GM12865 (cell line): ENCODE measurements at places on chromosomes 1 and 21.

DNA sequence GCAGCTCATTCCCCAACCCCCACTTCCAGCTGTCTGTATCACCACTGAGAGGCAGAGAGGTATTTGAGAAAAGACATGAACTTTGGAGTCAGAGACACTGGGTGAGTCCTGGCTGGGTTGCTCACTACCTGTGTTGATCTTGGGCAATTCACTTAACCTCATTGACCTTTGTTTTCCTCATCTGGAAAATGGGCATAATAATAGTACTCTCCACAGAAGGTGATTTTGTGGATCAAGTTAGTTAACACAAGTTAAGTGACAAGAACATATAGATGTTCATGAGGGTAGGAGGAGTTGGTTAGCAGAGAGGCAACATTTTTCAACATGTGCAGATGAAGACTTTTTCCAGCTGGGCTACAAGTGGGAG lies 17.1 kb upstream of the ETV3L start:
- no peak for DNase-seq

- no peak for DNase-seq
Observed at GRCh38 chr1:51631747-51632146, 14.9 kb downstream of the OSBPL9 start.

DNA sequence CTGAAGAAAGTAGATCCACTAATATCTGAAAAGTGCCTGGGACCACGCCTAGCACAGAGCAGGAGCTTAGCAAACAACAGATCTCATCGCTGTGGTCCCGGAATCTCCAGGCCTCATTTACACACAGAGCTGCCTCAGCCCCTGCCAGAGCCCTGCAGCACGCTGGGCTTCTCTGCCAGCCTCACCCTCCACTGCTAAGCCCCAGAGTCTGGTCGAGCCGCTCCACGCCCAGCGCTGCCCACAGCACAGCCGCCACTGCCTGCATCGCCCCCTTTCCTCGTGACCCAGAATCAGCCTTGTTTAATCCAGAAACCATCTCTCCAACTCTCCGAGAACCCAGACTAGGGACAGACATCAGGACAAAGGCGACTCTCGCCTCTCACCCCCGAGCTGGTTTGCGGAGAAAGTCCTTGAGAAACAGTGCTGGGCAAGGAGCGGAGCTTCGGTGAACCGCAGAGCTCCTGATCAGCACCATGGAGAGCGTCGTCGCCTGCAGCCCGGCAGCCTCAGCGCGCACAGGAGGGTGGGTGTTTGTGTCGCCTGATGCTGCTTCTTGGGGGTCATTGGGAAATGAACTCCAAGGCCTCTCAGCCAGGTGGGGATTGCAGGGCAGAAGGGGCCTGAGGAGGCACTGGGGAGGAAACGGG lies 145.1 kb downstream of the NPHP4 start:
- peak; percentile 10 for DNase-seq

GRCh38 chr1:103911450-103911849 lies 161.8 kb downstream of the AMY1C start:
- no peak for DNase-seq

- DNase-seq: no peak
Observed at GRCh38 chr1:2356401-2356800, 35.0 kb downstream of the MORN1 start.

DNA sequence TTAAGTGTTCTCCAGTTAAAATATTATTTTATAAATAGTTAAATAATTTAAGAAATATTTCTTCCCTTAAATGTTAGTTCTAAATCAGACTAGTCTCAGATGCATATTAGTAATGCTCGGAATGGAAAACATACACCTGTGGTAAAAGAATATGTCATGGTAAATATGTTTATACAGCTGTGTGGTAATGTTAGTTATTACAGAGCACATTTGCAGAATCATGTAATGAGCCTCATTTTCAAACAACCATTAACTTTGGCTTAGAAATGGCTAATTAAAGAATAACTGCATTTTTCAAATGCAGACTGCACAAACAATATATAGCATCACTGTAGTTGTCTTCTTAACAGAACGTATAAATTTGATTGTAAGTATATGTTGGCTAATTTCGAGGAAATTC lies 90.3 kb downstream of the DISP1 start:
- no peak for DNase-seq

DNA sequence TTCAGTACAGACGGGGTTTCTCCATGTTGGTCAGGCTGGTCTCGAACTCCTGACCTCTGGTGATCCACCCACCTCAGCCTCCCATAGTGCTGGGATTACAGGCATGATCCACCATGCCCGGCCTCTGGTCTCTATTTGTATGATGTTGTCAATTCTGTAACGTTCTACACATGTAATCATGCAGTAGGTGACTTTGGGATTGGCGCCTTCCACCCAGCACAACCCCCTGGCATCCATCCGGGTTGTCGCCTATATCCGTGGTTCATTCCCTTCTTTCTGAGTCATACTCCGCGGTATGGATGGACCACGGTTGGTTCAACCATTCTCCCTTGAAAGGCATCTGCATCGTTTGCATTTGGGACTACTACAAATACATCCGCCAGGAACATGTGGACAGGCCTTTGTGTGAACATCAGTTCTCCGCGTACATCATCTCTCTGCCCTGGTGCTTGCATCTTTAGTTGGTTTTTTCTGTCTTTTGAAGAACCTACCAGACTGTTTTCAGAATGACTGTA lies 72.1 kb downstream of the PDE9A start:
- DNase-seq: no peak

DNA sequence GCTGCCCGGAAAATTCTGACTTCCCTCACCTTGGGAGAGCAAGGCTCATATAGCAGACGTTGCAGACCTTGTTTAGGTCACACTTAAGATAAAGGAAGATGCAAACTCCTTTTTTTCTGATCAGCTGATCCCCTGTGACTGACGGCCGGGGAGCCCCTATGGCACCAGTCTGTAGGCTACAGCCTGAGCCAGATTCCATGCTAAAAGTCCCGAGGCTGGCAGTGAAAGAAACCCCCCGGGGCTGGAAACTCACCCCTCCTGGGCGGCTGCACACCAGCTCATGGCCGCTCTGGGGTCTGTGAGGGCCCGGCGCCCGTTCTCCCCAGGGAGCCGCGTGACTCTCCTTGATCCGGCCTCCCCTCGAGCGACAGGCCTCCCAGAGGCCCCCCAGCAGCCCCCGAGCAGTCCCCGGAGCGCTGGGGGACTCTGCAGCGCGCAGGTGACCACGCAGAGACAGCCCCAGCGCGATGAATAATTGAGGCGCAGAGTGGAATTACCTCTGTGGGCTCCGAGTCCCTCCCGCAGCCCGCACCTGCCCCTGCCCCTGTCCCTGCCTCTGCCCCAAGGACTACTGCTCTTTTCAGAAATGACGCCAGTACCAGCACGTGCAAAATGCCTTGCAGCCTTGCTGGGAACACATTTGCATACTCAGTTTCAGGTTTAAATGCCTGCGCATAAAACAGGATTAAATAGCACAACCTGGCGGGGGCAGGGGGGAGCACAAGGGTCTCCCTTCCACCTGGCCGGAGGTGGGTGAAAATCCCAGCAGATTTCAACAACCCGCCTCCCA lies 62.6 kb upstream of the CLDN14 start:
- peak; percentile 94 for DNase-seq

GRCh38 chr1:54376430-54377039 lies 29.7 kb downstream of the SSBP3 start:
- peak; percentile 97 for DNase-seq

GRCh38 chr21:16590641-16591292 lies 861.0 kb downstream of the USP25 start:
- DNase-seq: no peak

- no peak for DNase-seq
Observed at GRCh38 chr21:37273440-37273839, 6.3 kb upstream of the VPS26C start.

DNA sequence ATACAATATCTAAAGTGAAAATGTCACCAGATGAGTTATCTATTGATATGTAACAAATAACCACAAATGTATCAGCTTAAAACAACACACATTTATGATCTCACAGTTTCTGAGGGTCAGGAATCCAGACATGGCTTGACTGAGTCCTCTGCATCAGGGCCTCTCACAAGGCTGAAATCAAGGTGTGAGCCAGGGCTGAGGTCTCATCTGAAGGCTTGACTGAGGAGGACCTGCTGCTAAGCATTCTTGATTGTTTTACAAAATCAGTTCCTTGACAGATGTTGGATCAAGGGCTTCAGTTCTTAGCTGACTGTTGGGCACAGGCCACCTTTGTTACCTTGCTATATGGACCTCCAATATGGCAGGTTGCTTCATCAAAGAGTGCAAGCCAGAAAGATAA lies 483.7 kb downstream of the CAMTA1 start:
- no peak for DNase-seq

GRCh38 chr1:93844262-93845045 lies 34.6 kb downstream of the DNTTIP2 start:
- DNase-seq: peak; percentile 74

DNA sequence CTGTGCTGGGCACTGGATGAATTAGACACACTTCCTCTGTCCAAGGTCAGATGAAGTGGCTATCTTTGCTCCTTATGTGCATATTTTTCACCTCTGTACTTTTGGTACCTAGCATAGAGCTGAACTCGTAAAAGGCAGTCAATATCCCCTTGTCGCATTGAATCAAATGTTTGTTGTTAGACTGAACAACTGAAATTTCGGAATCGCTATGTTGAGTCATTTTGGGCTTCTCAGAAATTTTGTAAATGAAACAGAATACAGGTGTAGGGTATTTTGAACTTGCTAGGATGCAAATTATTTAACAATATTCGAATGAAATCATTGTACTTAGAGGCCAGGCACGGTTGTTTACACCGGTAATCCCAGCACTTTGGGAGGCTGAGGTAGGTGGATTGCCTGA lies 48.0 kb downstream of the PDE4B start:
- DNase-seq: peak; percentile 13

DNA sequence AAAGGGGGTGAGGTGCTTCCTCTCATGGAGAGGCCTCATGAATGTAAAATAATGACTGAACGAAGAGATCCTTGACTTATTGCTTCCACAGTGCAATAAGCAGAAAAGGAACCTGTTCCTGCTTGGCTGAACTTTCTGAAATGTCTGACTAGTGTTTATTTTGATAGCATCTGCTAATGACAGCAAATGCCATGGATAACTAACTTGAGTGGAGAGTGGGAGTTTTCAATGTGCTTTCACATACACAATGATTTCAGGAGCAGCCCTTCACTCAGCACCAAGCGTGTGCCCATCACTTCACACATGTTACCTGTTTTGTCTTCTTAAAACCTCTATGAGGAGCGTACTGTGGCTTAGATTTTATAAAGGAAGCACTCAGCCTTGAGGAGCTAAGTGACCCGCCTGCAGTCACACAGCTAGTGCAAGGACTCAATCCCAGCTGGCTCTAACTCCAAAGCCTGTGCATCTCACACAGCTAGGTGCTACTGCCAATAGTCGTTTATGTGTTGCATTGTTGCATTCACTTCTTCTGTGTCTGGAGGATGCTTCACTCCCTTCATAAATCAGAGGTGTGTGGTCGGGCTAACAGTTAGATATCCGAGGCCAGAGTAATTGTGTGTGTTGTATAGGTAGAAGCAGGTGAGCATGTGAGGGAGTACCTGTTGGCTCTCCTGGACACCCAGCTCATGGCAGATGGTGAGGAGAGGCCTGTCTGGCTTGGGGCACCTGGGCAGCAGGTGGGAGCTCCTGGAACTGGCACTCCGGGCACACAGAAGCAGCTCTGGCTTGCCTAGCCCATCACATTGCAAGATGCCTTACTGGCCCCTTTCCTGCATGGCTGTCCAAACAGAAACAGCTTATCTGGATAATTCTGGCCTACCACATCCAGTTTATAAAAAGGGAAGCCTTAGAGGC lies 12.8 kb downstream of the CASQ2 start:
- no peak for DNase-seq

- DNase-seq: no peak
Observed at GRCh38 chr1:34640654-34641401, 114.0 kb upstream of the GJB5 start.

DNA sequence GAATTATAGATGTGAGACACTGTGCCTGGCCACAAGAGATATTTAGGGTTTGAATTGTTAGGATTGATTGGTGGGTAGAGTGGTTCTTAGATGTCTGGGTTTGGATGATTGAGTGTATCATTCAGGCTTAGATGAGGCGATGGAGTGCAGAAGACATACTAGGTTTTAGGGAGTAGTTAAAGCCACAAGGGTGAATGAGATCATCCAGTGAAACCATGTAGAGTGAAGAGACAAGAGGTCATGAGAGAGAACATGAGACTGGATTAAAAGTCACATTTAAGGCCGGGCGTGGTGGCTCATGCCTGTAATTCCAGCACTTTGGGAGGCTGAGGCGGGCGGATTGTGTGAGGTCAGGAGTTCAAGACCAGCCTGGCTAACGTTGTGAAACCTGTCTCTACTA lies 37.2 kb downstream of the ZFYVE9 start:
- no peak for DNase-seq

- no peak for DNase-seq
Observed at GRCh38 chr1:47693115-47693514, 255.3 kb downstream of the FOXD2 start.

- DNase-seq: no peak
Observed at GRCh38 chr1:203549309-203549708, 55.4 kb downstream of the OPTC start.

DNA sequence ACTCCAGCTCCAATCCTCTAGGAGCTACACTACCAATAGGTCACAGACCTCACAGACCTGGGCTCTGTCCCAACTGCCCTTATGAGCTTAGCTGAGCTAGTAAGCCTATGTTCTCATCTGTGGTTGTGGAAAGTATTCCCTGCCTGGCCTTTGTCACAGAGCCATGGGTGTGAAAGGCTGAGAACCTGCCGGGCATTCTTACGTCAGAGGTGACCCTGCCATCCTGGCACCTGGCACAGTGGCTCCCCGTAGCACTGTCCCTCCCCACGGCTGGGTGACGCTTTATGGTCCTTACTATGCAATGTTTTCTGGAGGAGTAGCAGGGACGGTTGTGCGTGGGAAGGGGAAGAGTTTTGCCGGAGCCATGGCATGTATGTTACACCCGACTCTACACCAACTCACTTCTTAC lies 3.5 kb downstream of the TNFRSF1B start:
- no peak for DNase-seq

DNA sequence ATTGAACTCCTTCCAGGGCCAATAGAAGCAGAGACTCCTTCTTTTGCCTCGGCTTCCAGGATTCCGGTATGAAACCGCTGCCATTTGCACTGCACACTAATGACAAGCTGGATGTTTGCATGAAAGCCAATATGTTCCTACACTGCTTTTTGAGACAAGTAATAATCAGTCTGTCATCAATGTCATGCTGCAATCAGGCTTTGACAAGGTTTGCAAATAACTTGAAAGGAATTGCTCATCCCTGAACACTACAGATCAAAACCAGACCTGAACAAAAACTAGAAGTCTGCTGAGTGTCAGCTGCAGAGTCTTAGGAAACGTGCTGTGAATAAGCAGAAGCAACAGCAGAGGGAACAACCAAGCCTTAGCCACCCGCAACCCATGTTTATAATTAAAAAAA lies 720.7 kb upstream of the CXADR start:
- DNase-seq: no peak

GRCh38 chr1:234670967-234671626 lies 61.1 kb upstream of the IRF2BP2 start:
- DNase-seq: peak; percentile 44
